ENCODE measurements at places on chromosomes 2 and 18.

- no peak overlapping the region for H3K4me3 ChIP-seq
- no peaks in the 10 kb centered on the region for H3K36me3 ChIP-seq
- H3K4me1 ChIP-seq, result peaks cover 52% of the 10 kb centered on the region
- H3K27ac ChIP-seq, result no peak overlapping the region
- H3K27me3 ChIP-seq, result no peaks in the 10 kb centered on the region
Measured at GRCh38 chr2:241320394-241320793, 4.7 kb downstream of the SEPTIN2 start.

DNA sequence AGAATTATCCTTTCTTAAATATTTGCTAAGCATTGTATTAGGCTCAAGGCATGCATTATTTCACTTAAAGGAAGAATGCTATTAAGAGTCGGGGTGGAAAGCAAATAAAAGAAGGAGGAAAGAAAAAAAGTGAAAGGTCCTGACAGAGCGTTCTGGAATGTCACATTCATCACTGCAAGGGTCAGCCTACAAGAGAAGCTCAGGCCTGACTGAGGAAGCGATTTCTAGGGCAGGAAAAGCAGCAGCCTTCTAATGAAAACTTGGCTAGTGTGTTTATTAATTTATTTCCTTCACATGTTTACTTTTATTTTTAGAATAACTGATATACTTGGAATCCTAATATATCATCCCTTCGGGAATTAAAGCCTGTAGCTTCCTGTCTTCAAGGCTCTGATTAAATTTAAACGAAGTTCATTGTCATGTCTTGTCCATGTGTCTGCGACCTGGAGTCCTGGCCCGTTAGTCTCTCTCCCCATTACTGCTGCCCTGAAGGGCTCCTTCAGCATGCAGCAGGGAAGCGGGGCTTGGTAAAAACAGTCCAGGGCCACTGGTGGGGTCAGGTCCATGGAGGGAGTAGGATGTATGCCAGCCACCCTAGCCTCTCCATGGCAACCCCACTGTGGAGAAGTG lies 119.2 kb upstream of the CCDC68 start:
- no peaks in the 10 kb centered on the region for H3K27me3 ChIP-seq
- no peak for DNase-seq
- no peak overlapping the region for H3K4me3 ChIP-seq
- no peaks in the 10 kb centered on the region for H3K4me1 ChIP-seq
- H3K27ac ChIP-seq, result no peak overlapping the region

DNA sequence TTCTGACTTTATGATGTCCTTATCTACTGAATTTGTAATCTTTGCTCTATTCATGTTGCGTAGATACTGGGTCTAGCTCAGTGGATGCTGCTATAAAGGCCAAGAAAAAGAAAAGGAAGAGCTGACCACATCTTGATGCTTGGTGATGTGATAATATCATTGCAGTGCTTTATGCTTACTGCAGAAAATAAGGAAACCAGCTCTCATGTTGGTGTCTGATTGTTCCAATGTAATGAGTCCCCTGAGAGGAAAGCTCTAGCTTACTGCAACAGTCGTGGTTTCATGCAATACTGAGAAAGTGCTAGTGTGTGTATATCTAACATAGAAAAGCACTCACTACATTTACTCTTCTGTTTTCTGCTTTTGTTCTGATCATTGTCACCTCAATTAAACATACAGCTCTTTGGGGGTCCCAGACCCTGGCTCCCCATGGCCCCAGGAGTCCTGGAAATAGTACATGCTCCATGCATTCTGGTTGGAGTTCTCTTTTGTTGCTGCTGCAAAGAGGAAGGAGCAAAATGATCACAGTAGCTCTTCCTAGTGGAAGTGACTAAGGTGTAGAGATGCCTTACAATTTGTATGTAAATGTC lies 338.8 kb downstream of the CYRIA start:
- H3K27ac ChIP-seq, result no peak overlapping the region
- no peak overlapping the region for H3K4me3 ChIP-seq
- no peaks in the 10 kb centered on the region for H3K4me1 ChIP-seq

- H3K27me3 ChIP-seq, result no peaks in the 10 kb centered on the region
- no peak overlapping the region for H3K4me3 ChIP-seq
- H3K27ac ChIP-seq, result no peak overlapping the region
- no peak for DNase-seq
- H3K36me3 ChIP-seq, result no peaks in the 10 kb centered on the region
Measured at GRCh38 chr2:134502104-134502503, 216.7 kb downstream of the TMEM163 start.

- no peaks in the 10 kb centered on the region for H3K4me1 ChIP-seq
- no peak for DNase-seq
- H3K4me3 ChIP-seq, result no peak overlapping the region
- H3K27me3 ChIP-seq, result no peaks in the 10 kb centered on the region
- H3K27ac ChIP-seq, result no peak overlapping the region
- H3K36me3 ChIP-seq, result peaks cover 44% of the 10 kb centered on the region
Measured at GRCh38 chr2:60925994-60926740, 44.8 kb downstream of the REL start.

DNA sequence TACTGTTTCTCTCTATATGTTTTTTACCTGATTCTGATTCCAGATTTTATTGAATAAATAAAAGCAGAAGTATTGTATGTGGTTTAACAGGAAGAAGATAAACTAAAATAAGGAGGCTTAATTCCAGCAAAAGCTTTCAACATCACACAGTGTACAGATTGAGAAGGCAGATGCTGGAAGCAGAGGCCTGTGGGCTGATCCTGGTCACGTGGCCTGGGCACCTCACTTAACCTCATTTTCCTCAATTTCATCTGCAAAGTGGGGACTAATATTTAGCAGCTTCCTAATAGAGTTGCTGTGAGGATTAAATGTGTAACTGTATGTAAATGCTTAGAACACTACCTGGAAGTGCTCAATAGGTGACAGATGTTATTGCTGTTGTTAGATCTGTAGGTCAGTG lies 58.0 kb downstream of the CDCA7 start:
- H3K27ac ChIP-seq, result no peak overlapping the region
- H3K4me3 ChIP-seq, result no peak overlapping the region
- DNase-seq, result no peak
- H3K4me1 ChIP-seq, result no peaks in the 10 kb centered on the region
- H3K27me3 ChIP-seq, result no peaks in the 10 kb centered on the region
